ENCODE measurements at places on chromosomes 2 and 18.

GRCh38 chr2:203246646-203247045 lies 7.8 kb downstream of the CYP20A1 start:
- no peak for DNase-seq

DNA sequence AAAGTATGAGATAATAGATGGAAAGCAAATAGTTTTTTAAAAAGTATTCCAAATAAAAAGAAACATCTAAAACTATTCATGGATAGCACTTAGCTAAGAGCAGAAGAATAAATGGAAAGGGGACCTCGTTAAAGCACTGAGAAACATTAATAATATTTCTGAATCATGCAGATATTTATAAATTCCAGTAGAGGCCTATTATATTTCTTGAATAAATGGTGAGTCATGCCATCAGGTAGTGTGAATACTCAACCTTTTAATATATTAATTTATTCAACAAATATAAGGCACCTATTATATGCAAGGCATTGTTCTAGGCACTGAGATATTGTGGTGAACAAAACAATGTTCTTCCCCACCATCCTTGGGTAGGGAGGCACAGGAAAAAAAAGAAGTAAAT lies 53.8 kb downstream of the ICA1L start:
- DNase-seq: no peak

GRCh38 chr2:20806286-20806685 lies 16.6 kb downstream of the LDAH start:
- no peak for DNase-seq

GRCh38 chr2:16882706-16883105 lies 217.1 kb upstream of the CYRIA start:
- DNase-seq: no peak

DNA sequence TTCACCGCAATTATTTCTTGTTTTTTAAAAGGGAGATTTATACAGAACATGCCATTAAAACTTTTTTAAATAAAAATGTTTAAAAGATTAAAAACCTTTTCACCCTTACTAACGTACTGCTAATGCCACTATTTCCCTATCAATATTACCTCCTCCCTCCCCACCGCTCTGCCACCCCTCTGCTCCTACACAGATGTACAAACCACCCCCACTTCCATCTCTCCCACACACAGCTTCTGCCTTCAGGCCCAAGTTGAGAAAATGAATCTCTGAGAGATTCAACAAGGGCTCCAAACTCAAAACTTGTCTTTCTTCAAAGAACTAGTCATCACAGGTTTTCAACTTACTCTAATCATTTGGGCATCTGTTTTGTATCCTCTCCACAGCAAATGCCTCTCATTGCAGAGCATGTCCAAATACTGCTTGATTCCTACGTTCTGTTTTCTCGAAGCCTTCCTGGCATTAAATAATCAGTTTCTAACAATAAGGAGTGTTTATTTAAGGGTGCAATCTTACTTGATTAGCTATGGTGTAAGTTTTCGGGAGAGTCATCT lies 32.1 kb downstream of the FARSB start:
- no peak for DNase-seq

- DNase-seq: no peak
Observed at GRCh38 chr2:225496568-225496967, 97.1 kb downstream of the NYAP2 start.

DNA sequence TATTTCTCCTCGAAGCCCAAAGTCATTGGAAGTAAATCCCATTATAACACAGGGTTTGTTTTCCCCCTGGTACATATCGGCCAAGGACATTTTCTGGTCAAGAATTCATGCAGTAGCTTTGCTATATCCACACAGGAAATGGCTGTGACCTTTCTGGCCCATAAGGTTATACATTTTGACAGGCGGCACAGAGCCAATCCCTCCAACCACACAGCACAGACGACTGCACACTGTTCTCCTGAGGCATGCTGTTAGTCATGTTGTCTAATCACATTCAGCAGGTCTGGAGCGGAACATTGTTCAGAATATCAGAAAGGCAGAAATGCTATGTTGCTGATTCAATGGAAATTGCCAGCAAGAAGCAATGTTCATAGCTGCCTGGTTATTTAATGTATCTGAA lies 742.3 kb upstream of the SLC8A1 start:
- DNase-seq: no peak

GRCh38 chr2:19933351-19933981 lies 31.7 kb upstream of the TTC32 start:
- no peak for DNase-seq

DNA sequence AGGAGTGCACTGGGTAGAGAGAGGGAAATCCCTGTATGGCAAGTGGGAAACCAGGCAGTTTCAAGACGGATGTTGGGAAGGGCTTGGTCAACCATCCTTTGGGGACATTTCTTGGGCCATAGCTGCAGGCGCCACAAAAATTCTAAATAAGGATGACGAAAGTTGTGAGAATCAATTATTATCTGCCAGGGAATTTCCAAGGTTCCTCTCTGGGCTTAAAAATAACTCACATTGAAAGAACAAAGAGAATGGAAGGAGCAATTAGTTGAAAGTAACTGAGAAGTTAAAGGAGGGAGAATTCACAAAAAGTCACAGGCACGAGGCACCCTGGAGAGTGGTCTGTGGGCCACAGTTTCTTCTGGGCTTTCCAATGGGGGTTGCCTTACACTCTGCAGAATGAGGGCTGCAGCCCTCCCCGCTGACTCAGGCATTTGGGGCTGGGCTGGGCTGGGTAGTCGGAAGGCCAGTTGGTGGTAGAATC lies 195.7 kb downstream of the SMAD7 start:
- no peak for DNase-seq

DNA sequence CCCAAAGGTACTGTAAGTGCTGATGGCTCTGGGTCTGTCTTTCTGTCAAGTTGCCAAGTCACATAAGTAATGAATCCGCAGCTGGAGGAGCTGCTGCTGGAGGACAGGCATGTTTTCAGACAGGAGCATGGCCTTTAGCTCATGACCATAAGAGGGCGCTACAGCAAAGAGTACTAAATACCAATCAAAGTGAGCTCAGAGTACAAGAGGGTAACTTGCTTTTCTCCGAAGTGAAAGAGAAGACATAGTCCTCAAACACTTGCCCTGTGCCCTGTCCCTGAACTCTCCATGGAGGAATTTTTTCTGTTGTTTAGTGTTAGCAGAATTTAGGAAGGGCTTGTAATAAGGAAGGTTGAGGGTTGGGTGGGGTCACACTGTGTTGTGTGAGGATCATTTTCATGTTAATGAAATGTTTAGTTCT lies 58.0 kb upstream of the EML6 start:
- DNase-seq: peak; percentile 33

DNA sequence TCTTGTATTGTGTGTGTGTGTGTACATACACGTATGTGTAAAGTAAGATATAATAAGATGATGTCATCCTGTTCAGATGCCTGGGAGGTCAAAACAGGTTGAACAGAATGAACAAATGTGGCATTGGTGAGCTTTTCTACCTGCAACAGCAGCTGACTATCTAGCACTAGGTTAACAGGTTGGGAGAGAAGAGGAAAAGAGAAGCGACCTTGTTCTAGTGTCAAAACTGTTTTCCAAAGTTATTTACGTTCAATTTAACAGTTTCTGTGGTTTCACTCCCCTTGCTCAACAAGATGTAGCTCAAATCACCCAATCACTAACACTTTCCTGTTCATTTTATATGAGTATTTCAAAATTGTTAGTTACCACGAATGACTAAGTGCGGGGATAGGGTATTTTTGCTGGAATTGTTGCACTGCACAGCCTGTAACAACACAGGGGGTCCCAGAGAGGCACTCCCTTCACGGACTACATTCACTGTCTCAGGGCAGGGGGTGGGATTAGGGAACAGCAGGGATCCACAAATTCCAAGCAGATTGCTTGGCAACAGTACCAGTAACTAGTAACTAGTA lies 67.5 kb upstream of the DTNB start:
- DNase-seq: no peak

DNA sequence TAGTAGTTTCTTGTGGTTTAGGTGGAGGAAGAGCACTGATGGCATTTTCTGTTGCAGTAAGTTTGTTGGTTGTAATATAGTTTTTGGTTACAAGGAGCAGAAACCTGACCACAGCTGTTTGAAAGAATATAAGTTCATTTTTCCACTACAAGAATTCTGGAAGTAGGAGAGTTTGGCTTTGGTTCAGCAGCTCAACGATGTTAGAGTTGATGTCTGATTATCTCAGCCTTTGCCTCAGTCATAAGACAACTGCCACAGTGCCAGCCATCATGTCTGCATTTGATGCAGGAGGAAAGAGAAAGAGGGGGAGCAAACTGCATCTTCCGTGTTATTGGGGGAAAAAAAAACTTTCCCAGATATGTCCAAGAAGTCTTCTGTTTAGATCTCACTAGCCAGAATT lies 119.1 kb downstream of the LYPD1 start:
- DNase-seq: no peak

DNA sequence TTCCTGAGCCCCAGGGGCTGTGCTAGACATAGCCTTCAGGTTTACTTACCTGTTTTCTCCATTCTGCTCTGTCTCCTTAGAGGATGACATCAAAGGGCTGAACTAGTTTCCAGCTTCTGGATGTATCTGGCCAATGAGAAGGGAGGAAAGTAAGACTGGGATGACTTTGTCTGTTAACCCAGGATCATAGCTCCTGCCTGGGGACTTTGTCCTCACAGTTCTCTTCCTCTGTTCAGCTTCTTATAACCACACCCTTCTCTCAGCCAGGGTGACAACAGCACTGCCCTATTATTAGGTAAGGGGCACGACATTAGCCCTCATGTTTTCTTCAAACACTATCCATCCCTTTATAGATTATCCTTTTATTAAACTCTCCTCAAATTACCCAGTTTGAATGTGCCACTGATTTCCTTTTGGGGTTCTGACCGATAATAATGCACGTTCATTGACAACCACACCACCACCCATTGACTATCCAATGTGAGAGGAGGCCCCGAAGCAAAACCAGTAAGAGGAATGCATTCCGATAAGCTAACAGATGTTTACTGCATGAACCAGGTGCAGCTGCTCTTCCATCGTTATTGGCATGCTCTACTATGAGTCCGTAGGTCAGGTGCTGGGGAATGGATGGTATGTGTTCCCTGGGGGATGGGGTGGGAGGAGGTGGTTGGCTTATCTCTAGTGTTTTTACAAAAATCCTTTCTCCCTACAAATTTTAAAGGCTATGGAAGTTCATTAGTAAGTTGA lies 23.5 kb downstream of the TSN start:
- no peak for DNase-seq

DNA sequence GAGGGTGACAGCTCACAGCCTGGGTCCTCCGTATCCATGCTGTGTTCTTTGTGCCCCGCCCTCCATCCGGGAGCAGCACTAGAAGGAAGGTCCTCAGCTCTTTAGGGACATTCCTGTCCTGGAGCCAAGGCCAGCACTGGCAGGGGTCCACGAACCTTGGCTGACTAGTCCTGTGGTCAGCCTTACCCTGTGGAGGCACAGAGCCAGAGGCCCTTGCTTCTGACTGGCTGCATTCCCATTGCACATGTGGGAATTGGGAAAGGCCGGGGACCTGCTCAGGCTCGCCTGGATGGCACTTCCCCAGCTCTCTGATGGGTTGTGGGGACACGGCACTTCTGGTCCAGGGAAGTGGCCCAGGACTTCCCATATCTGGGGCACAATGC lies 24.9 kb upstream of the RHOB start:
- DNase-seq: no peak

DNA sequence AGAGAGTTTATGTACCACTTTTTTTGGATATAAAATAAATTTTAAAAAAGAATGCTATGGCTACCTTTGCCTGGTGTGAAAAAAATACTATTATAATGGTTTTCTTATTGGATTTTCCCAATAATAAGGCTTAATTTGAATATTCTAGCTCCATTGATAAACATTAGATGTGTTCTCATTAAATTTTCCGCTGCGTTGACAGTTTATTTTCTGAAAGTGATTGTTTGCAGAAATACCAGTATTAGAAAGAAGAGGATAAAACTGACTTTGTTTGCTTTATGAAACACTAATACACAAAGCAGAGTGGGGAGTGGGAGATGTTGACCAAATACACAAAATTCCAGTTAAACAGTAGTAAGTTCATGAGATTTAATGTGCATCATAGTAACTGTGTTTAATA lies 433.3 kb upstream of the TMEFF2 start:
- no peak for DNase-seq

DNA sequence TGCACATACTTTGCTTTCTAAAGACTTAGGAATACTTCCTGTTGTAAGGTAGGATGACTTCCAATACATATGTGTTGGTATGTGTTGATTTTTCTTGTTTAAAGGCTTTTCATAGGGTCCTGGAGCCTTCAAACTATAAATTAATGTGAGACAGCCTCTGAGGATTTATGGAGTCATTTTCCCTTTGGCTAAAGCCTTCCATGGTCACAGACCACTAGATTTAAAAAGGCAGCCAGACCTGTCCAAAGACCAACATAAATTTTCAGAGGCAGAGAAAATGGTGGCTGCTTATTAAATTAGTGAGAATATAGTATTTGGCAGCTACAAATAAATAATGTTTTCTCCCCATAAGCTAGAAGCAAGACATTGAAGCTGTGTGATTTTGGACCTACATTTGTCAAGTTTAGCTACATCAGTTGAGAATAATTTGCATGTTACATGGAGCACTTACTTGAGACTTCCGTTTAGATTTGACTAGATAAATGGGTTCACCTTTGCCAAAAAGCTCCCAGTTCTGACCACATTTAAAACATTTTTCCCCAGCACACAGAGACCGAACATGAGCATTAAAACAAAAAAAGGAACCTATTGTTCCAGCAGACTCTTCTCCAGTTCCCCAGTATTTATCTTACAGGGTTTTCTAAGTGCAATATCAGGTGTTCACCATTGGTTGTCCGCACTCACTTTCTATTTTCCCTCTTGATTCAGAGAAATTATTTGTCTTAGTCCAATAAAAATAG lies 402.9 kb downstream of the PARD3B start:
- DNase-seq: no peak

- no peak for DNase-seq
Observed at GRCh38 chr2:10169581-10169980, 47.0 kb downstream of the RRM2 start.

DNA sequence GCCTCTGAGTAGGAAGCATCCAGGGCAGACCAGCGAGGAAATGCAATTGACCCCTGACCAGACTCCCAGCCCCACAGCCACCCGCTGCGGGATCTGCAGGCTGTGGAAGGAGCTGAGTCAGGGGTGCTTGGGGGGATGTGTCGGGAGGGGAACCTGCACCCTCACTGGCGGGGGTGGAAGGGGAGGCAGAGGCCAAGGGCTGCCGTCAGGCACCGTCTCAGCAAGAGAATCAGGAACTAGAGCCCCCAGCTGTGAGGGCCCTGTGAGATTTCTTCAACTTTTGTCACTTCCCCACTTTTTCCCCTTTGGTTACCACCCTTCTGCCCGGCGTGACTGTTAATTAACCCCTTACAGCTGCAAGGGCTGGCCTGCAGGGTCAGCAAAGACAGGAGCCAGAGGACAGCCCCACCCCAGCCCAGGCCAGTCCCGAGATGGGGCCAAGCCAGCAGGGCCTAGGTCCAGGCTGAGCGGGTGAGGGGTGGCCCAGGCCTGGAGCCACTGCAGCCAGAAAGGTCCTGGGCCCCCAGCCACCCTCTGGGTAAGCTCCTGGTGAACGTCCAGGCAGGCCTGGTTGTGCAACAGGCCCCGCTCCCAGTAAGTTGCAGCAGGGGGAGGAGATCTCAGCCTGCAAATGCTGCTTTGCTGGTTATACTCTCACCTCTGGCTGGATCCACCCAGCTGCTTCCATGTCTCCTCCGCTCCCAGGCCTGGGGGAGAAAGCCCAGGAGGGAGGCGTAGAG lies 147.0 kb upstream of the ID2 start:
- DNase-seq: no peak

Data from activated T-helper 1 cell treated with anti-CD3 and anti-CD28 coated beads, Interleukin-12 subunit alpha, Interleukin-12 subunit beta, Interleukin-2, Interleukin-4 antibody, amounts not matched to agents 30 ng/mL and 10 ng/mL and 1 ng/mL, durations not matched to agents 14 hours and 24 hours and 36 hours (primary cell).